ENCODE measurements at places on chromosomes 2 and 18.

- peaks cover 24% of the 10 kb centered on the region for H3K27me3 ChIP-seq
- no peaks in the 10 kb centered on the region for H3K4me1 ChIP-seq
- no peak for DNase-seq
- no peak overlapping the region for H3K4me3 ChIP-seq
- H3K36me3 ChIP-seq = no peaks in the 10 kb centered on the region
These were observed 45.6 kb downstream of the C1QL2 start for GRCh38 chr2:119112770-119113488.

- H3K4me3 ChIP-seq = no peak overlapping the region
- H3K27ac ChIP-seq = no peak overlapping the region
- no peak for DNase-seq
- no peaks in the 10 kb centered on the region for H3K27me3 ChIP-seq
- no peaks in the 10 kb centered on the region for H3K36me3 ChIP-seq
These were observed 717.6 kb downstream of the TDRD15 start for GRCh38 chr2:21841341-21841740.

DNA sequence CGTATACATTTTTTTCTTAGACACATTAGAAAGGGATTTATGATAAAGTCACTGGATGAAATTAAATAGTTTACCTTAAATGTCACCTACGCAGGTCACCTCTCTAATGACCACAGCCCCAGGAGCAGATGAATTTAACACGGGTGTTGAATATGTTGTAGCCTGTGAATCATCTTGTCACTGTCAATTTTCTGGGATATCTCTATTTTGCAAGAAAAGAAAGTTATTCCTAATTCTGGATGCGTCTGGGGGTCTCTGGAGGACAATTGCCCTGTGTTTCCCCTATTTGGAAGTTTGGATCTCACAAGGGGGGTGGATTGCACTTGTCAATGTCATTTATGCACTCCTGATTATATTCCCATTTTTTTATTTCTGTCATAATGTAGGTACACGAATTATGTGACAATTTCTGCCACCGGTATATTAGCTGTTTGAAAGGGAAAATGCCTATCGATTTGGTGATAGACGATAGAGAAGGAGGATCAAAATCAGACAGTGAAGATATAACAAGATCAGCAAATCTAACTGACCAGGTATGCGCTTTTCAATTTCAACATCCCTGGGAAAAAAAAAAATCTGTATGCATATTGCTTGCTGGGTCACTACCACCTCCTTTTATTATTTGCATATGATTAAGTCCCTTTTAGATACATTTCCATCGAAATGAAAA lies 7.7 kb downstream of the MEIS1 start:
- H3K27ac ChIP-seq = peak overlapping the region; percentile 77
- peak overlapping the region; percentile 48 for H3K4me3 ChIP-seq
- H3K27me3 ChIP-seq = no peaks in the 10 kb centered on the region
- peaks cover 5% of the 10 kb centered on the region for H3K36me3 ChIP-seq

DNA sequence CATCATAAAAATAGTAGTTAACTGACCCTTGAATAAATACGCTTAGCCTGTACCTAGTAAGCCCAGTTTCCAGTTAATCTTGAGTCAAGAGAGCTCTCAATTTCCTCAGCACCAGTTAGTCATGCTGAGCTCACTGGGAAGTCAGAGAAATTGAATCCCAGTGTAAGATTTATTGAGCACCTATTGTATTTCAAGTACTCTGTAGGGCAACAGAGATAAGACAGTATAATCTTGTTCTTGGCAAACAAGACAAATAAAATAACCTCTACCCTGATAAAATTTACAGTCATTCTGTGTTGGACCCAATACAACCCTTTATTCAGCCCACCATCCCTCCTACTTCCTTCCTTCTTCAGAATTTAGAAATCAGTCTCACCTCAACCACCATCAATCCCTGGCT lies 71.9 kb upstream of the NRP2 start:
- peaks cover 3% of the 10 kb centered on the region for H3K4me1 ChIP-seq
- H3K4me3 ChIP-seq = no peak overlapping the region
- no peaks in the 10 kb centered on the region for H3K27me3 ChIP-seq
- H3K27ac ChIP-seq = no peak overlapping the region
- H3K36me3 ChIP-seq = peaks cover 6% of the 10 kb centered on the region

- H3K36me3 ChIP-seq = peaks cover 22% of the 10 kb centered on the region
- DNase-seq = no peak
- no peak overlapping the region for H3K4me3 ChIP-seq
- no peaks in the 10 kb centered on the region for H3K4me1 ChIP-seq
- H3K27me3 ChIP-seq = no peaks in the 10 kb centered on the region
- H3K27ac ChIP-seq = no peak overlapping the region
These were observed 19.6 kb downstream of the MTERF4 start for GRCh38 chr2:241082341-241083090.

- no peak for DNase-seq
- no peaks in the 10 kb centered on the region for H3K4me1 ChIP-seq
- no peaks in the 10 kb centered on the region for H3K36me3 ChIP-seq
- H3K27me3 ChIP-seq = no peaks in the 10 kb centered on the region
- no peak overlapping the region for H3K4me3 ChIP-seq
These were observed 156.9 kb downstream of the PRKCE start for GRCh38 chr2:45808294-45808800.

- no peak overlapping the region for H3K4me3 ChIP-seq
- H3K4me1 ChIP-seq = no peaks in the 10 kb centered on the region
- H3K36me3 ChIP-seq = peaks cover 4% of the 10 kb centered on the region
- no peak for DNase-seq
These were observed 25.8 kb downstream of the LDAH start for GRCh38 chr2:20797096-20797495.

- H3K4me1 ChIP-seq = no peaks in the 10 kb centered on the region
- H3K4me3 ChIP-seq = no peak overlapping the region
- DNase-seq = no peak
- no peak overlapping the region for H3K27ac ChIP-seq
- no peaks in the 10 kb centered on the region for H3K27me3 ChIP-seq
These were observed 42.8 kb downstream of the METTL8 start for GRCh38 chr2:171390941-171391516.

GRCh38 chr2:4499316-4500030 lies 796.1 kb downstream of the DCDC2C start:
- no peaks in the 10 kb centered on the region for H3K36me3 ChIP-seq
- no peaks in the 10 kb centered on the region for H3K4me1 ChIP-seq
- H3K27ac ChIP-seq = no peak overlapping the region
- H3K27me3 ChIP-seq = no peaks in the 10 kb centered on the region

DNA sequence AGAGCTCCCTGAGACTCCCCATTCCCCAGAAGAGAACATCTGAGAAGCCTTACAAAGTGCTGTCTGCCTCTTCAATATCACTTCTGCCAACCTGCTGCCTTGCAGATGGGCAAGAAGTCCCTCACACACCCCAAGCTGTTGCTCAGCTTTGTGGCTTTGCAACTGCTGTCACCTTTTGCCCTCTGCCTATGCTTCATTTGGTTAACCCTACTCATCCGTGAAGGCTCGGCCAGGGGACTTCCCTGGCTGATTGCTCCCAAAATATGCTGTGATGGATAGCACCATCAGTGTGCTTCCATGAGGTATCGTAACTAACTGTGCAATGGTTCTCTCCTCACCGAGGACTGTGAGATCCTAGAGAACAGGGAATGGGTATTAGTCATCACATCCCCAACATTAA lies 88.9 kb upstream of the CYP1B1 start:
- no peak overlapping the region for H3K4me3 ChIP-seq
- DNase-seq = no peak
- H3K27ac ChIP-seq = no peak overlapping the region
- no peaks in the 10 kb centered on the region for H3K27me3 ChIP-seq
- peaks cover 9% of the 10 kb centered on the region for H3K4me1 ChIP-seq

DNA sequence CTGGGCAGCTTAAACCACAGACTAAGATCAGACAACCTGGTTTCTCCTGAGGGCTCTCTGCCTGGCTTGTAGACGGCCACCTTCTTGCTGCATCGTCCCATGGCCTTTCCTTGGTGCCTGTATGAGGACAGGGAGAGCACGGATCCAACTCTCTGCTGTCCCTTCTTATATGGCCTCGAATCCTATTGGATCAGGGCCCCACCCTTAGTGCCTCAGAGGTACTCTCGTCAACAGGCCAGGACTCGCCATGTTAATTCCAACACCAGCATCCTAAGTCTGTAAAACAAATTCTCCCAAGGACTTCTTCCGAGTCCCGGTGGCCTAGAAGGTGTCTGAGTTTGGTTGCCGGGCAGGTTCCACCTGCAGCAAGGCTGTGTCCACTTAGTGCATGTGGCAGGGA lies 40.2 kb downstream of the ATP6V1C2 start:
- H3K4me1 ChIP-seq = no peaks in the 10 kb centered on the region
- no peak overlapping the region for H3K4me3 ChIP-seq
- H3K36me3 ChIP-seq = no peaks in the 10 kb centered on the region
- no peak overlapping the region for H3K27ac ChIP-seq

DNA sequence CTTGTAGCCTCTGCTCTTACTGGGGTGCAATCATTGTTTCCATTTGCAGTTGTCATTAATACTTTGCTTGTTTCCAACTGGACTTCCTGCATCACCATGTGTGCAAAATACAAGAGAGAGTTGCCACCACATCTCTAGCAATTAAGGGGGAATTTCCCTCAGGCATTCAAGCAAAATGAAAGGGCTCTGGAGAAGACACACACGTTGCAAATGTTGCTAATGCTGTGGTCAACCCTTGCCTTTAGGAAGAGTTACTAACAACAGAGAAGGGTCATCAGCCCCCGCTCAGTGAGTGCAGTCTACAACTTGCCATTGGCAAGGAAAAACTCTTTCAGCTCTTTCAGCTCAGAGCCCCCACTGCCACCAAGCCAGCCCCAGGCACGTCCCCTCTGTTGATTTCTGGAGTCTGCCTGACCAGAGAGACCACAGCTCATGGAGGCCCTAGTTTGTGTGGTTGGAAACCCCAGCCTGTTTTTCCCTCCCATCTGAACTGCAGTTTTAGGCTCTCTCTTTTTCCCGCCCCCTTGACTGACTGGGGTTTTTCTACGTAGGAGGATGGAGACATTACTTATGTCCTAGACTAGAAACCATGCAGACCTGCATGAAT lies 25.9 kb upstream of the GPR45 start:
- H3K4me3 ChIP-seq = no peak overlapping the region
- no peak for DNase-seq
- no peaks in the 10 kb centered on the region for H3K36me3 ChIP-seq
- H3K4me1 ChIP-seq = no peaks in the 10 kb centered on the region
- no peak overlapping the region for H3K27ac ChIP-seq
- H3K27me3 ChIP-seq = no peaks in the 10 kb centered on the region

DNA sequence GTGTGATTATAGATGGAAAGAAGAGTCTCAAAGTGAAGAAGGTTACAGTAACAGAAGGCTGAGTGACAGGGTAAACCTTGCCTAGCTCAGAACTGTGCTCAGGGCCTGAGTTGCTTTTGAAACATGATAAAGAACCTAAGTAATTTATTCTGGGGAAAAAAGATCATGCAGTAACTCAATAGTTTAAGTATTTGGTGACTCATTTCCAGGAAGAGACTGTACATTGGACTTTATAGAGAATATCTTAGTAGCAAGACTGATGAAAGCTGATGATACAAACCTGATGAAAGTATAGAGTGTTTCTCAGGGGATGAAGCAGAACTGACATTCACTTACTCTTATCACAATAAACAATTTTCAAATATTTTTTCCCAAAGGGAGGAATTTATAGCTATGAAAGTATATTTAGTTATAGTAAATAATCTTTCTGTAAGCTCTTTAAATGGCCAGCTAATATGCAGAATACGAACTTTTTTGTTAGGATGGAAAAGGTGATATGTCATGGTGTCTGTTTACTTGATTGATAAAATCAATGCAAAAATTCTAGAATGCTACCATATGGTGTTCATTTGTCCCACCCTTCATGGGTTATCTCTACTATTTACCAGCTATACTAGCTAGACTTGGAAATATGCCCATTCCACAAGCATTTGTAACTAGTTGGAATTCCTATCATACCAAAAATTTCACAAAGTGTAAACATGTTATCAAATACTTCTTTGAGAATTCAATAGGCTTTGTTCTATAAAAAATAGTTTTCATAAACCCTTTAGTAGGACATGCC lies 1265.5 kb upstream of the ACVR2A start:
- no peaks in the 10 kb centered on the region for H3K36me3 ChIP-seq
- no peaks in the 10 kb centered on the region for H3K27me3 ChIP-seq
- H3K4me3 ChIP-seq = no peak overlapping the region
- DNase-seq = no peak
- H3K4me1 ChIP-seq = no peaks in the 10 kb centered on the region
- no peak overlapping the region for H3K27ac ChIP-seq

- DNase-seq = no peak
- no peaks in the 10 kb centered on the region for H3K36me3 ChIP-seq
- H3K4me1 ChIP-seq = no peaks in the 10 kb centered on the region
These were observed 140.5 kb downstream of the LRP2 start for GRCh38 chr2:169221745-169222369.

GRCh38 chr2:64139956-64140355 lies 4.3 kb downstream of the PELI1 start:
- no peak for DNase-seq
- peaks cover 32% of the 10 kb centered on the region for H3K4me1 ChIP-seq
- peak overlapping the region; percentile 97 for H3K27ac ChIP-seq
- peak overlapping the region; percentile 28 for H3K4me3 ChIP-seq

DNA sequence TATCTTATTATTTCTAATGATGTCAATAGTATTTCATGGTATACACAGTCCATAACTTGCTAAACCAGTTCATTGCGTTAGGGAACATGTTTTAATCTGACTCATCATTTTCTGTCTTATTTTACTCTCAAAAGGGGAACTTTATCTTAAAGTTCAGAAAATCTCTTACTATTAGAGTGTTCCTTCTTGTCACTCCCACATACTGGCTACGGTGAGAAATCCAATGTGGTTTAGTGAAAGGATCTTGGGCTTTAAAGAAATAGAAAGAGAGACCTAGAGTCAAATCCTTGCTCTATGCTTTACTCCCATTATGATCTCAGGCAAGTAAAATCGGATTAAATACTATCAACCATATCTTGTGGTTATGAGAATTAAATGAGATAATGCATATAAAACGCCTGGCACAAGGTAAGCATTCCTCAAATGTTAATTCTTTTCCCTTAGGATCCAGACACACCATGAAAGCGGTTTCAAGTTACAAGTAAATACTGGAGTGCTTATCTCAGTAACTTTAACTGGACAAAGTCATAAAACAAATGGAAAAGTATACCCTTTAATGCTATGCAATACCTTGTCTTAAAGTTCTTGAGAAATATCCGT lies 576.0 kb downstream of the ARHGAP15 start:
- no peak overlapping the region for H3K27ac ChIP-seq
- H3K36me3 ChIP-seq = no peaks in the 10 kb centered on the region
- no peak for DNase-seq
- H3K4me3 ChIP-seq = no peak overlapping the region
- H3K4me1 ChIP-seq = peaks cover 17% of the 10 kb centered on the region

DNA sequence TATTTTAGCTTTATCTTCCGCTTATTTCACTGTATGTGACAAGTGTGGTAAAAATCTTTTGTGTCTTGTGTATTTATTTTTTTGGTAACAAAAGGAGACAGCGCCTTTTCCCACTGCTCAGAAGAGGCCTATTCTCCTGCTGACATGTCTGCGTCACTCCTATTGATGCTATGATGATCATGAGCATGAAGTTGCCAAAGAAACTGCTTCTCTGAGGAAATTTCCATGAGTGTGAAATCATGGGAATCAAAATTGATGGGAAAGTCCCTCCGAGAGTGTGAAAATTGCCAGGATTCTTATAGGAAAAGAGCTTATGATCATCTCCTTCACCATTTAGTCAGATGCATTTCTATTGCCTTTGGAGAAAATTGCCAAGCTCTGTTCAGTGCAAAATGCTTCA lies 36.5 kb upstream of the DARS1 start:
- no peak overlapping the region for H3K27ac ChIP-seq
- H3K36me3 ChIP-seq = no peaks in the 10 kb centered on the region
- no peaks in the 10 kb centered on the region for H3K4me1 ChIP-seq
- no peak overlapping the region for H3K4me3 ChIP-seq
- no peaks in the 10 kb centered on the region for H3K27me3 ChIP-seq
